ENCODE measurements at places on chromosomes 11 and 22. TPM values are rescaled to one million over a fixed set of nuclear protein-coding genes. Genes with fewer than 3 reads are reported as not detected.

DNA sequence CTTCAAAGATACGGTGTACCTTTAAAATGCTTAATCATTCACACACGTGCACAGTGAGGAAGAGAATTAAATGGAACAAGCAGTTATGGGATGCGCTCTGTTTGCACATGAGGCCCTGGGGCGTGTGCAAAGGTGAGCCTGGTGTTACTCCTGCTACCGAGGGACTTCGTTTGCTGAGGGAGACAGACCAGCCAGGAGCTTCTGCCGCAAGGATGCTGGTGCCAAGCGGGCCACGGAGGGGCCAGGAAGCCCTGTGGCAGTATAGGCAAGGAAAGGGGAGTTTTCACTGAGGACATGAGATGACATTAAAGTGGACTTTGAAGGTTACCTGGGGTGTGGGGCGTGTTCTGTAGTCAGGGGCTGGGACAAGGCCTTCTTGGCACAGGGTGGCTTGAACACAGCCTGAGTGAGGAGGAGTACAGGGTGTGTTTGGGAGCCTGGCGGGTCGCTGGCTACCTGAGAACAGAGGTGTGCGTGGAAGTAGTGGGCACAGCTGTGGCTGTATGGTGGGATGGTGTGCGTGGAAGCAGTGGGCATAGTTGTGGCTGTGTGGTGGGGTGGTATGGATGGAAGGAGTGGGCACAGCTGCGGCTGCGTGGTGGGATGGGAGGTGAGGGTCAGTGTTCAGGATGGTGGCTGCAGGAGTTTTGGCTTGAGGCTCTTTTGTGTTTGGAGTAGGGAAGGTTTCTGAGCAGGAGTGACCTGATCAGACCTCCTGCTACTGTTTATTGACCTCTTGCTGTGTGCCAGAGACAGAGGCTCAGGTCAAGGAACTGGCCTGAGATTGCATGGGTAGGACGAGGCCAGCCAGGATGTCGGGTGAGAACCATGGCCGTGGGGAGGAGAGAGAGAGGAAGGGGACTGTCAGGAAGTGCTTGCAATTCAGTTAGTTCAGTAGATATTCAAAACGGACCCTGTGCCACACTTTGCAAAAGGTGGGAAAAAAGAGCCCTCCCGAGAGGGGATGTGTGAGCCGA is 13.7 kb downstream of the TBC1D22A start:
- DNase-seq = no peak

DNA sequence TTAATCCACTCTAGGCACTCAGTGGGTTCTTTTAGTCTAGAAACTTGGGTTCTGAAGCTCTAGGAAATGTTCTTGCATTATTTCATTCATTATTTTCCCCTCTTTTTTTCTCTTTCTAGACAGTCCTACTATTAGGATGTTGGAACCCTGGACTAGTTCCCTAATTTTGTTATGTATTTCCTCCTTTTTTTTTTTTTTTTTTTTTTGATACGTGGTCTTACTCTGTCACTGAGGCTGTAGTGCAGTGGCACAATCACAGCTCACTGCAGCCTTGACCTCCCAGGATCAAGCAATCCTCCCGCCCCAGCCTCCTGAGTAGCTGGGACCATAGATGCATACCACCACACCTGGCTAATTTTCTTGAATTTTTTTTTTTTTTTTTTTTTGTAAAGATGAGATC is 9.4 kb downstream of the UPB1 start:
- DNase-seq = no peak

- DNase-seq = peak; percentile 14
These were observed 60.0 kb downstream of the LIF start for GRCh38 chr22:30186510-30186909.

DNA sequence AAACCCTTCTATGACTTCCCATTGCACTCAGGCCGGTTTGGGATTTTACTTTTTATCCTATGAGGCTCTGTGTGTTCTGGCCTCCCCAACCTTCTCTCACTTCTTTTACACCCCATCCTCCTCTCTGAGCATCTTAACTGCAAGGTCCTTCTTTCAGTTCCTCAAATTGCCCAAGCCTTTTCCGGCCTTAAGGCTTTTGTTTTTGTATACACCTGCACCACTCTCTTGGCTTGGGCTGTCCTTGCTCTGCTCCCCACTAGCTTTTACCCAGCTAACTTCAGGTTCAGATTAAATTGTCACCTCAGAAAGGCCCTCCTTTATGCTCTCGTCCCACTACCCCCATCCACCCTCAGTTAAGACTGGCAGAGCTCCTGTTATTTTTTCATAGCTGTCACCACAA is 55.5 kb downstream of the FAM83F start:
- peak; percentile 38 for DNase-seq

DNA sequence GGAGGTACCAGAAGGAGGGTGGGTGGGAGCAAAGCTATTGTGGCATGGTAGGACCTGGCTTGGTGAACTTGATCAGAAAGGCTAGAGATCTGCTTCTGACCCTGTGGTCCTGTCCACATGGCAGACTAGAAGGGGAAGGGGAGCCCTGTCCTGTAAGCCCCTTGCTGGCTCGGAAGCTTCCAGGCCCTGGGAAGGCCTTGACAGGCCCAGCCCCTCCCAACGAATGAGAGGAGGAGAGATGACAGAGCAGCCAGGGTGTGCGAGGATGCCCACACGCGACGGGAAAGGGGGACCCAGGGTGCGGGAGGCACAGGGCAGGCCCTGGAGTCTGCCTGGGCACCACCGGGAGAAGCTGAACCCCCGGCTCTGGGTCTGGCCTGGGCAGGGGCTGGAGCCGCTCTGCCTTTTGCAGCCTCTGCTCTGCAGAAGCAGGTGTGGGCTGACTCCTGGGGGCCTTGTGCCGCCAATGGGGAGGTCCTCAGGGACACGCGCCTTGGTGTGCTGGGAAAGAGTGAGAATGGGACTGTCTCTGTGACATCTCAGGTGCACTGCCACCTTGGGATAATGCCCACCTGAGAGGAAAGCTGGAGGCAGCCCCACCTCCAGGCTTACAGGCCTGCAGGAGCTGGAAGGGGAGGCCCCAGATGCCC is 1447.5 kb downstream of the BRD1 start:
- peak; percentile 29 for DNase-seq

GRCh38 chr11:1693327-1694063 is 3.5 kb upstream of the KRTAP5-6 start:
- peak; percentile 69 for DNase-seq

- DNase-seq = peak; percentile 88
These were observed 64.8 kb downstream of the STIM1 start for GRCh38 chr11:3920148-3920852.

- no peak for DNase-seq
These were observed 47.6 kb downstream of the ST3GAL4 start for GRCh38 chr11:126403022-126403581.

The CACNA1I gene
- total RNA-seq = 0.30 TPM

The XNDC1N gene
- 23.1 TPM for total RNA-seq

All from activated CD8-positive, alpha-beta memory T cell treated with anti-CD3 and anti-CD28 coated beads, Interleukin-2, amount 10 ng/mL, durations not matched to agents 7 days and 5 days (primary cell).